ENCODE measurements at places on chromosomes 7 and 10.

DNA sequence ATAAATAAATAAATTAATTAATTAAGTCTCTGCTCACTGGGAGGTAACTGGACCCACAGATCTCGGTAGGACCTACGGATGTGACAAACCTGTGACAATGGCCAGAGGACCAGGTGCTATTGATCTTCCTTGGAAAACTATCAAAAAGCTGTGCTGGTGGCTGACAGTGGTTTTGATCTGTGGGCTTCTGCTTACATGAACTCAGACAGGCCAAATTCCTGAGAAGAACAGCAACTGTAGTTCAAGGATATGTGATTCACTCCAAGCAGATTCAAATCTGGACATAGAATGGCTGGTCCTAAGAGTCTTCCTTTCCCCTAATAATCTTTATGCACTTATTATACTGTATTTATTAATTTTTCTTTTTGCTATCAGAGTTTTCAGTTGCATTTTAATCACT lies 80.0 kb downstream of the ATXN7L1 start:
- DNase-seq, result no peak

- no peak for DNase-seq
These were observed 4.7 kb upstream of the EBLN1 start for GRCh38 chr10:22222236-22223190.

- DNase-seq, result peak; percentile 11
These were observed 102.2 kb downstream of the RBM20 start for GRCh38 chr10:110746254-110746826.

DNA sequence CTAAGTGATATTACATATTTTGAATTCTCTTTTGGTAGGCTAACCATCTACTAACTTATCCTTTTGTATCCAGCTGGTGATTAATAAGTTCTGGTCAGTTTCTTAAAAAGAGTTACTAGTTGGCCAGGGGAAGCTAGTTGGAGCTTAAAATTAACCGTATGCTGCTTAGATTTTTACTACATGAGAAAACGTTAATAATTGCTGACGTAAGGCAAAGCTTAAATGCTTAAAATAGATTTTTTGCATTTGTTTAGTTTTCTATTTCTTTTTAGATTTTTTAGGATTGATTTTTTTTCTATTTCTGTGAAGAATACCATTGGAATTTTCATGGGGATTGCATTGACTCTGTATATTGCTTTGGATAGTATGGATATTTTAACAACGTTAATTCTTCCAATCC lies 32.6 kb downstream of the CCDC172 start:
- no peak for DNase-seq

DNA sequence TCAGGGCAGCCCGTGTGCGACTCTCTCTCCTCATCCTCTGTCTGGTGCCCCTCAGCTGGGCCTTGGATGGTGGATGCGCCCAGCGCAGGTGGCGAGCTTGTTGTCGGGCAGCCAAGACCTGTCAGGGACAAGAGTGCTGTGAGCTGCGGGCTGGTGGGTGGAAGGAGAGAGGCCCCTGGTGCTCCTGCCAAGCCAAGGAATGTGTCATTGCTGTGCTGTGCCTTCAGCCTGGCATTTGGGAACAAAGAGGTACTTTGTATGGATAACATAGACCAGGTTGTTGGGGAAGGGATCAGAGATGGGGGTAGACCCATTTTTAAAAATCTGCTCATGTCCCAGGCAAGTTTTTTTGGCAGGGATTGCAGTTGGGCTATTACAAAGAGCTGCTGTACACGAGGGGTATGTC lies 120.9 kb downstream of the PKD1L1 start:
- DNase-seq, result no peak

DNA sequence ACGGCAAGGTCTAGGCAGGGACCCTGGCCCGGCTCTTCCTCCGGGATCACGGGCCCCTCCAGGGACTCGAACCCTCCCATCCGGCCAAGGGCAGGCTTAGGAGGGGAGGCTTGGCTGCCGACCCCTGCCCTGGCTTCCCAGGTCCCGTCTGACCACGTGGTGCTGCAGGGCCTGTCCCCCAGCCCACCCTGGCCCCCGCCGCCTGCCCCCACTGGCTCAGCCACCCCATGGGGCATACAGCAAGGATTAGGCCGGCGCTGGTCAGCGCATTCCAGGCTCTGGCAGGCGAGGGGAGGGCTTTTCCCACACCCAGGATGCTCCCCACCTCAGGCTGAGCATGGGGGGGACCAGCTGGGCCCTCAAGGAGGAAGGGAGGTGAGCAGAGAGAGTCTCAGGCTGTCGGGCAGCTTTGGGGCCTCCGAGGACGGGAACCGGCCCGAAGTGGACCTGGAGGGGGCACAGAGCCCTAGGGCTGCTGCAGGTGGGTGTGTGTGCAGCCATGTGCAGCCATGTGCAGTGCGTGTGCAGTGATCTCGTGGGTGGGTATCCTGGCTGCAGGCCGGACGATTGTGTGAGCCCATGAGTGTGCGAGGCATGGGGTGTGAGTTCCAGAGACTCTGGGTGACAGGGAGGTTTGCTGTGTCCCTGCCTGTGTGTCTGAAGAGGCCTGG lies 713 bp upstream of the GRIFIN start:
- no peak for DNase-seq

DNA sequence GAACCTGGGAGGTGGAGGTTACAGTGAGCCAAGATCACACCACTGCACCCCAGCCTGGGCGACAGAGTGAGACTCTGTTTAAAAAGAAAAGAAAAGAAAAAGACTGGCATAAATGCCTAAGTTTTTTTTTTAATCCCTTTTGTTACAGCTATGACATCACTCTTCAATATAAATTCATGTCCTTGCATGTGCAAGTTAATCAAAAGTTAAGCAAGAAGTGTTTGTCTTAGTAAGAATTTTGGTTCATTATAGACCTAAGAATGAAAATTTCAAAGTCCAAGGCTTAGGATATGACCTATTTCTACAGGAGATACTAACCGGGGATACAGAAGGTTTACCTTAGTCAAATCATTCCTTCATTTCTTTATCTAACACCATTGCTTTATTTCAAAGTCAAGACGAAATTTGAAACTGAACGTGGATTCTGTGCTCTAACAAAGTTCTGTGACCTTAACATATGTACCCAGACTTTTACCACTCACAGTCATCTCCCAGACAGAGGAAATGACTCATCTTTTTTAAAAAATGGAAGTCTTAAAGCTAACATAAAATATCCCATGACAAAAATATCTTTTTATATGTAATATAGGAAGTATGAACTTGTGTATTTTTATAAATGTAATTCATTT lies 29.3 kb upstream of the ITGB8 start:
- no peak for DNase-seq
